ENCODE measurements at places on chromosomes 6 and 20.
A peak's percentile ranks its signal among the peaks of the same experiment; 100 is the strongest.

GRCh38 chr20:3080939-3081388 lies 3.6 kb downstream of the AVP start:
- DNase-seq: no peak

- no peak for DNase-seq
These were observed 40.1 kb downstream of the HECA start for GRCh38 chr6:139174961-139175360.

DNA sequence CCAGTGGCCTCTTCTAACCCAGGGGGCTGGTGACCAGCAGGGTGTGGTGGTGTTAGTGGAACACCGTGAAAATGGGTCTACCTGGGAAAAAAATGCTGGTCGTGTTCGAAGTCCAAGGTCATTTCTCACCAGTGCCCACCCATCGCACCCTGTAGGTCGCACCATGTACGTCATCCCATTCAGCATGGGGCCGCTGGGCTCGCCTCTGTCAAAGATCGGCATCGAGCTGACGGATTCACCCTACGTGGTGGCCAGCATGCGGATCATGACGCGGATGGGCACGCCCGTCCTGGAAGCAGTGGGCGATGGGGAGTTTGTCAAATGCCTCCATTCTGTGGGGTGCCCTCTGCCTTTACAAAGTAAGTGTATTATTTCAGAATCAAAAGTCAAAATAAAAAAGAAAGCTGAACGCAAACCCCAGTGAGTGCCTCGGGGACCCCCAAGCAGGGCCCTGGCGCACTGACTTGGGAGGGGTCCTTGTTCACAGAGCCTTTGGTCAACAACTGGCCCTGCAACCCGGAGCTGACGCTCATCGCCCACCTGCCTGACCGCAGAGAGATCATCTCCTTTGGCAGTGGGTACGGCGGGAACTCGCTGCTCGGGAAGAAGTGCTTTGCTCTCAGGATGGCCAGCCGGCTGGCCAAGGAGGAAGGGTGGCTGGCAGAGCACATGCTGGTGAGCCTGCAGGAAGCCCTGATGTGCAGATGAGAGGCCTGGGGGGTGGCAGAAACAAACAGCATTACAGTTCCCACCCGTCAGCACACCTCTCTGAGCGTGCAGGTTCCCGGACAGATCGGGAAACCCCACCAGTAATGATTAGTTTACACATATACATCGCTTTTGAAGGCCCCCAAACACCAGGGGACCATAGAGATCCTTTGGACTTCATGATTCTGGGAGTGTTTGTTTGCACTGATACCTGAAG lies 1.9 kb downstream of the PCK1 start:
- DNase-seq: no peak

- no peak for DNase-seq
These were observed 28.1 kb downstream of the ANGPT4 start for GRCh38 chr20:888057-888456.

- DNase-seq: no peak
These were observed 15.5 kb downstream of the SIM1 start for GRCh38 chr6:100449239-100449691.

GRCh38 chr20:15241681-15242080 lies 904.3 kb upstream of the FLRT3 start:
- no peak for DNase-seq

DNA sequence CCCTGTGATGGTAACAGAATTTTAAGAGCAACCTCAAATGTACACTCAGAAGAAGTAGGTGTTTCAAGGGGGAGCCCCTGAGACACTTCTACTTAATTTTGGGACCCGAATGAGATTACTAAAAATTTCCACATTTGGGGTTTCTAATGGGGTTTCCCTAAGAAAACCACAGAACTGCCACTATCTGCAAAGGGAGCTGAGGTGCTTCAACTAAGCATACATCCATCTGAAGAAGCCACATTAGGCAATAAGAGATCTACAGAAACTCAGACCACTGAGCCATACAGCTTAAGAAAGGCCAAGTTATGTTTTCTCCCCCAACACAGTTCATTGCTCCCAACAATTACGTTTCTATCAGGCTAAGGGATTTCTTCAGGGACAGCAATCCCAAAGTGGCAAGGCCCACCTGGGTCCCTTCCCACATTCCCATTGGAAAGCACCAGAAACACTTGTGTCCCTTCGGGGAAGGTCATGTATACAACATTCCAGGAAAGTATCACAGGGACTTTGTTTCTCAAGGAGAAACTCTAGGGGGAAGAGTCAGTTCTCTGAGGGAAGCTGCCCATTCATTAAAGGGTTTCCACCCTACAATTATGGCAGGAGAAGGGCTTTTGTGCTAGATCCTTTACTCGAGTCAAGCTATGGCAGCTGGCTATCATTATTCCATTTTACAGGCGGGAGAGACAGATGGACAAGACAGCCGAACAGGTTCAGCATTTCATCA lies 5.0 kb downstream of the BCL2L1 start:
- no peak for DNase-seq

DNA sequence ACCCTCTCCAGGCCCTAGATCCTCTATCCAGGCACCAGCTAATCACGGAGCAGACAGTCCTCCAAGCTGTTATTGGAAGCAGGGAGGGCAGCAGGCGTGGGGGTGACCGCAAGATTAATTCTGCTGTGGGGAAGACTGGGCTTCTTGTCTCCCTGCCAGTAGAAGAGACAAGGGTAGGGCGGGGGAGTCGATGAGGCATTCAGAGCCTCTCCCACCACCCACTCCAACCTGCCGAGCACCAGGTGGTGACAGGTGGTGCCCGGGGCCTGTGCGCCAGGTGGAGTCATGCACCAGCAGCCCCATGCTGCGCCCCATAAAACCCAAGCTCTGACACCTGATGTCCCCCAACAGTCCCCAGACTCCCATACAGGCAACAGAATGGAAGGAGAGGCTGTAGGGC lies 89.6 kb downstream of the CDH22 start:
- DNase-seq: no peak

DNA sequence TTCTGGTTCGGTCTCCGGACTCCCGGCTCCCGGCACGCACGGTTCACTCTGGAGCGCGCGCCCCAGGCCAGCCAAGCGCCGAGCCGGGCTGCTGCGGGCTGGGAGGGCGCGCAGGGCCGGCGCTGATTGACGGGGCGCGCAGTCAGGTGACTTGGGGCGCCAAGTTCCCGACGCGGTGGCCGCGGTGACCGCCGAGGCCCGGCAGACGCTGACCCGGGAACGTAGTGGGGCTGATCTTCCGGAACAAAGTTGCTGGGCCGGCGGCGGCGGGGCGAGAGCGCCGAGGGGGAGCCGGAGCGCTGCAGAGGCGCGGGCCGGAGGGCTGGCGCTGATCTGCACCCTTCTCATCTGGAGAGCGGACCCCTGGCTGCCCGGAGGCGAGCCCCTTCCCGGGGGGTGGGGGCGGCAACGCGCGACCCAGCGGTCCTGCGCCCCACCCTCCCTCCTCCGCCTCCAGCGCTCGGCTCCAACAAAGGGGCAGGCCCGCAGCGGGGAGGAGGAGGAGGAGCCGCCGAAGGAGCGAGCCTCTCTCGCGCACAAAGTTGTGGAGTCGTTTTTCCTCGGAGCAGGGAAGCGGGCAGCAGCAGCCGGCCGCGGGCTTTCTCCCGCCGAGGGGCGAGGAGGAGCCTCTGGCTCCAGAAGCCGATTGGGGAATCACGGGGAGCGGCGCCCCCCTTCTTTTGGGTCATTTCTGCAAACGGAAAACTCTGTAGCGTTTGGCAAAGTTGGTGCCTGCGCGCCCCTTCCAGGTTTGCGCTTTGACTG lies at the start of gene UTRN:
UTRN (plus strand) TSS at position 553 of the 765 bp plus-strand sequence. CDS start 6,494 bp downstream, outside the sequence.
- peak; percentile 79 for DNase-seq

DNA sequence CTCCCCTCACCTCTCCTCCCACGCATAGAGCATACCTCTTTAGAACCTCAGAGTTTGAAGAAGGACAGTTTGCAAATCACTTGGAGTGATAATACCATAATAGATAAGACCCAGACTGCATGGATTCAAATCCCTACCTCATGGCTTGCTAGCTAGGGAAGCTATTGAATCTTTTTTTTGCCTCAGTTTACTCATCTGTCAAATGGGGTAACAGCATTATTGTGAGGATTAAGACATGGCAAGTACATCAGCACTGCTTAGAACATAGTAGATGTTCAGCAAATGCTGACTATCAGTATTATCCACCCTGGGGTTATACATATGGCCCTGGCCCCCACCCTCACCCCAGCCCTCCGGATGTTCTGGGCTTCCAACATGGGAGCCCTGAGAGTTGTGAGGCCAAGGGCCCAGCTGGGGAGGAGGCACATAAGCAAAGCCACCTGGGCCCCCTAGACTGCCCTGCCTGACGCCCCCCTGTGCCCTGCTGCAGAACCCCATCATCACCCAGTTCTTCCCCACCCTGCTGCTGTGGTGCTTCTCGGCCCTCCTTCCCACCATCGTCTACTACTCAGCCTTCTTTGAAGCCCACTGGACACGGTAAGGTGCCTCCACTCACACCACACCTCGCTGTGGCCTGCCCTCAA lies 9.1 kb upstream of the CAPN11 start:
- no peak for DNase-seq

- no peak for DNase-seq
These were observed 152.8 kb downstream of the TMEM200A start for GRCh38 chr6:130518588-130518987.

DNA sequence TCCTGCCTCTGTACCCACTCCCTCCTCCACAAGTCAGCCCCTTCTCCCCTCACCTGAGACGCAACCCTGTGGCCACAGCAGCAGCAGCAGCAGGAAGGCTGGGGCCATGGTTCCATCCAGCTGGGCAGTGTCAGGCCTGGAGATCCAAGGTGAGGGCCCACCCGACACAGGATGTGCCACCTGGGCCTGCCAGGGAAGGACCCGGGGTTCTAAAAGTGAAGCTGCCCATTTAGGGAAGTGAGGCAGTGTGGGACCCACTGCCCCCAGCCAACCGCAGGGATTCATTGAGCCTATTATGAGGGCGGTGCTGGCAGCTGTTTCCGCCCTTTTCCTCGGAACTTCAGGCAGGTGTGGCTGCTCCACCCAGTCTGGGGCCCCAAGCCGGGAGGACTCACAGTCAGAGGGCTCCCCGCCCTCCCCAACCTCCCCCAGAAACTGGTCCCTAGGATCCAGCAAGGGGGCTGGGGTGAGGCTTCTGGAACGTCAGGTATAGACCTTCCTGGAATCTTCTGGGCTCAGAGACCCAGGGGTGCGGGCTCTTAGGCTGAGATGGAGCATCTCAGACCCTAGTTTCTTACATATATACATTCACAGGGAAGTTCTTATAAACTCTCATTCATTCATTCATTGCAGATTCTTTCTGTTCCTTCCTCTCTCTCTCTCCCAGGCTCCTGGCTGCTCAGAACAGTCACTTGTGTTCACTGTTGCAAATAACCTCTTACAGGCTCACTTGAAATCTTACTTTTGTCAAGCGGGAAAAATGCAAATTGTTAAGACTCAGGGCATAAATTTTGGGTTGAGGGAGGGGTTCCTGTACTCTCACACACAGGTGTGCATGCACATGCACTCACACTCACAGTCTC lies at the start of gene TREML2:
TREML2 (minus strand) TSS at position 249 of the 863 bp plus-strand sequence; CDS start at position 108, 141 bp downstream.
- DNase-seq: no peak

- DNase-seq: no peak
These were observed 249.5 kb downstream of the BCKDHB start for GRCh38 chr6:80356000-80356399.

DNA sequence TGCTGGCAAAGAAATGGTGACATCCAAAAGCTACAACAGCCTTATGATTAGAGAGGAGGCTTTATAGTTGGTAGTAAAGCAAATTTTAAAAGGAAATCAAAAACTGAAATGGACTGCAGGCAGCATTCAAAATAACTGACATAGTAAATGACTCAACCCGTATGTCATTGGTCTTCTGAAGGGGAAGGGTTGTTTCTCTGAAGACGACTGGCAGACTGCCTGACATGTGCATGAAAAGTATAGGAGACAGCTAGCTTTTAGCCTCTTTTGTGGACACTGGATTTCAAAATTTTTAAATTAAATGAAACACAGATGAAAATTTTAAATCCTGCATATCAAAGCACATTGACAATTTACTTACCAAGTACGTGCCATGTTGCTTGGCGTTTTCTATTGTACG lies 90.7 kb downstream of the TRMT6 start:
- DNase-seq: no peak

DNA sequence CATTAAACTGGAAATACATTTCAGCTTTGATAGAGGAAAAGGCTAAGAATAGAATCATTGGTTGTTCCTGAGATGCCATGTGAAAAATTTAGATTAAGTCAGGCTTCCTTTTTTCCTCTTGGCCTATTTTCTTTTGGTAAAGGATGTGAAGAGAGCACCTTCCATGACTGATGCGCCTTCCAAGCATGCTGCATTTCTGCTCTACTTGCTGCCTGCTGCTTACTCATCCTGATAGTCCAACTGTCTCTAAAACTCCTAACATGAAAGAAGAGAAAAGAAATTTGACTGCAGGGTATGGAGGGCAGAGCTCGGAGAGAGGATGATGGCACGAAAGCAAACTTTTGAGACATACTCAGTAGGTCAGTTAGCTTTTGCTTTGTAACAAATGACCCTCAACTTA lies 28.8 kb downstream of the SNAP25 start:
- no peak for DNase-seq

DNA sequence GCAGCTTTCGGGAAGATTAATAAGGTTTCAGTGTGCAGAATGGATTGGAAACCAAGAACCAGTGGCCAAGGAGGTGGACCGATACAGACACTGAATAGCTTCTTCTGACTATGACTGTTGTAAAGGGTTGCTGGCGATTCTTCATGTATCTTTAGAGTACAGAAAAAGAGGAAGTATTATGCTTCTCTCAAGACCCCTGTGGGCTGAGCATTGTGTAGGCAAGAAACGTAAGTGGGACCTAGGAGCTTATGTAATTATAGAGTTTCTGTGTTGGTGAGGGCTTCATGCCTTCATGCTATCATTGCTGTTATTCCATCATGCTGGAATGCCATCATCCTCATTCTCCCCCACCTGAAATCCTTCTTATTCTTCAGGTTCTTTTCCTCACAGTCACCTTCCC lies 105.4 kb upstream of the AKIRIN2 start:
- DNase-seq: no peak

DNA sequence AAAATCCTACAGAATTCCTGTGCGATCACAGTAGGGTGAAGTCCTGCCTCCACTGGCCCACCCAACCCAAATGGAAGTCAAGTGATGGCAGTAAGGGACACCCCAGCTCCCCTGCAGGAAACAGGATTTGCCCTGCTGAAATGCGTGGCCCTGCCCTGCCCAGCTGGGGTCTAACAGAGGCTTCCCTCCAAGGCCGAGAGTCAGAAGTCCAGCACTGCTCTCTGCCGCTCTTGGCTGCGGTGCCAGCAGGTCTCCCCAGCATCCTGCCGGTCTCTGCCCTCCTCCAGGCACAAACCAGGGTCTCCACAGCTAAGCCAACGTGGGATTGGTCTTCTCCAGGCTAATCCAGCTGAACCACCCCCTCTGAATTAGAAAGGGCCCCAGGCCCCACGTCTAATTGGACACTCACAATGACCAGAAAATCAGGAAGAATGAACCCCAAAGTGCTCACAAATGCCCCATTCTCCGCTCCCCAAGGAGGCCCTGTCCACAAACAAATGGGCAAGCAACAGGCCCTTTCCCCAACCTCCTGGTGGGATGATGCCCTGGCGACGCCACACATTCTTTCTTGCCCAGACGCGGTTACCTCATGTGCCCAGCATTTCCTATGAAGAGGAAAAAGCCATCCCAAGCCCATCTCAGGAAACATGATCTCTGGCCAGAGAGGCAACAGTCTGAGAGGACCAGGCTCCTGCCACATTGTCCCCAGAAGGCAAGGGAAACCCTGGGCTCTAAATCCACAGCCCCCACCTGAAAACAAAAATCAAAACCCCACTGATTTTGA lies 117.2 kb downstream of the BANF2 start:
- no peak for DNase-seq
